CD4-positive, alpha-beta memory T cell (primary cell): ENCODE measurements at places on chromosomes 13 and 19.

GRCh38 chr13:29472332-29472961 lies 123.0 kb downstream of the SLC7A1 start:
- peak; percentile 23 for DNase-seq

- DNase-seq: no peak
These were observed 10.7 kb upstream of the MCF2L start for GRCh38 chr13:112958127-112958989.

DNA sequence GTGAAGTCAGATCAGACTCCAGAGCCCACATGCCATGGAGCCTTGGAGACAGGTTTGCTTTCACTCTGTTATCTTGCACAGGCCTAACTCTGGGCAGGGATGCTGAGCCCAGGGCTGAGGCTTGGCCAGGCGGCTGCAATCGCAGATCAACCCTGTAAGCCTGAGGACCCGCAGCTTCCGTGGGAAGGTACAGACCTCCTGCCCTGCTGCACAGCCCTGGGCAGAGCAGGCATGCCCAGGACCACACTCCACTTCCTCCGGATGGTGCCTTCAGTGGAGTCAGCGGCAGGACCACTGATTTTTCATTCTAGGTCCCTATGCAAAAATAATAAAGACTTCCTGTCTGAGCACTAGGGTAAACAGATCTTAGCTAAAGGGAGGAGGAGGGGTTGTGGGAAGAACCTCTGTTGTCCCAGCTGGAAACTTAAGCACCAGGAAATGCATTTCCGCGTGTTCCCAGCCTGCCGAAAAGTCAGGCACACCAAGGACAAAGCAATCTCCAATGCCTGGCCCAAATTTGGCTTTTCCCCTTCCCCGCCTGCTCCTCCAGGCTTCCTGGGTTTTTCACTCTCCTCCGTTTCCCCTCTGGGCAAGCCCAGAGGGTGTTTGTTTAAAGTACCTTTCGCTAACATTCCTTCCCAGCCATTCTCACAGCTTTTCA lies 87.3 kb downstream of the KCTD15 start:
- DNase-seq: no peak

DNA sequence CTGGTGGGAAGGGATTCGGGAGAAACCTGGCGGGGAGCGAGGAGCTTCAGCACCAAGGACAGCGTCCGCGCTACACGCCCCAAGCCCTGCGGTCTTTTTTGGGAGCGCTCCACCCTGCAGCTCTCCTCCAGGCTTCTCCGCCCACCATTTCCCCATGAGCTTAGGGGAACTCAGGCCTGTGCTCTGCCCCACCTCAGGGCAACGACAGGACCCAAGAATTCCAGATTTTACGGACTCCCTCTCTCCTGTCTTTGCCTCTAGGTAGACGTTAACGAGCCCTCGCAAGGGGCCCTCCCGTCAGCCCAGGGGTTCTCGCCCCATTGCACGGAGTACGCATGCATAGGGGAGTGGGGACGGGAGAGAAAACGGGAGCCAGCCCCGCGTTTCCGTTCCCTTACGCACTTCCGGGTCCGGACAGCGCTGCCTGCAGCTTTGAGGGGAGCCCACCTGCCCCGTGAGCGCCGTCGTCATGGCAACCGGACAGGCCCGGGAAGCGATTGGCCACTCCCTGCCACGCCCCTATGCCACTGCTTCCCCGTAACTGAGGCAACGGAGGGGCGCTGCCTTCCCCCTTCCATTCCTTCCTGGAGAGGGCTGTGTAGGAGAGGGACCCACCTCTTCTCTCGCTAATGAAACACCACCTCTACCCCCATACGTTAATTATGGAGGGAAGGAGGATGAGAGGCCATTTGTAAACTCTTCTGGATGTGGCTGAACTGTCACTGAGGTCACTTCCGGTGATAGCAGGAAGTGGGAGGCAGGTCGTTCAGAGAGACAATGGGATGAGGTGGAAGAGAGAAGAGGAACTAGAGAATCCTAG lies 20.8 kb downstream of the NOVA2 start:
- peak; percentile 35 for DNase-seq

- no peak for DNase-seq
These were observed 298.8 kb downstream of the SHISA2 start for GRCh38 chr13:25752957-25753551.

DNA sequence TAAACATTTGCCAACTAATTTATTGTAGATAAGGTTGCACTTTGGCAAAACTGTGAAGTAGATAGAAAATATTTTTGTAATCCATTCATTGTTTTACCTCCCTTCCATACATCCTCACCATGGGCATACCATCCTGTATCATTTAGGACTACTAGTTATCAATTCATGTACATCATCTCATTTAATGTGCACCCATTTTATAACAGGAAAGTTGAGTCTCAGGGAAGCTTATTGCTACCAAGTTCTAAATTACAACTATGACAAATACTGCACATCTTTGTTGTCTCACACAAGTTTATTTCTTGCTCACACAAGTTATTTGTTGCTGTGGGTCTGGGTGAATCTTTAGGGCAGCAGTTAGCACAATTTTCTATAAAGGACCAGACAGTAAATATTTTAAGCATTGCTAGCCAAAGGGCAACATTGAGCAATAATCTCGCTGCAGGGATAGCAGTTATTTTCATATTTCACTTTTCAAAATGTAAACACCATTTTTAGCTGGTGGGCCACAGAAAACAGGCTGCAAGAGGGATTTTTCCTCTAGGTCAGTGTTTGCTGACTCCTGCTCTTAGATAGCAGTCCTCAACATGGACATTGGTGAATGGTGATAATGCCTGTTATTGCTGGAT lies 276.5 kb downstream of the GPC6 start:
- no peak for DNase-seq

DNA sequence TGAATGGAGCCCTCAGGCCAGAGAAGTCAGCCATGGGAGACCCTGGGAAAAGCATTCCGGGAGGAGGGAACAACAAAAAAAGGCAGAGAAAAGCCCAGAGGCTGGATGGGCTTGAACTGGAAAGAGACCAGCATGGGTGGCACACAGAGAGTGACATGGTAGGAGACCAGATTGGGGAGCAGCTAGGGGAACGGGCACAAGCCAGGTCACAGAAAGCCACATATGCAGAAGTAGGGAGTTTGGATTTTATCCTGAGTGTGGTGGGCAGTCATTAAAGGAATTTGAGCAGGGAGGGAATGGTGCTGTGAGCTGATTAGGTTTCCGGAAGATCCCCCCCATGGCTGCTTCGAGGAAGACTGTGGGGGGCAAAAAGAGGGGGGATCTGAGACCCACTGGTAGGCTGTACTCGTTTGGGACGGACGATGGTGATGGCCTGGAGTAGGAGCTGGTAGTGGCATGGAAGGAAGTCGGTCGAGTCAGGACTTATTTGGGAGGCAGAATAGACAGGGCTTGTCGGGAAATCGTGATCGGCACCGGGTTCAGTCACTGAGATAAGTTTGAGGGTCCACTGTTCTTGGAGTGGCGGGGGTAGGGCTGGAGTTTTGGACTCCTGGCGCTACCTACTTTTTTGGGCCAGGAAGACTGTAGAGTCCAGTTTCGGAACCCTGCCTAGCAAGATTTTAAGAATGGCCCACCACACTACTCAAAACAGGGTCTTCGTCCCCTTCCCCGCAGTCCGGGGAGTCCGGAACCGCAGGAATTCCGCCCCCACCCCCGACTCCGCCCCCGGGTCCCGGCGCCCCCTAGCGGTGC lies 949 bp downstream of the SERTAD1 start:
- DNase-seq: no peak
